ENCODE measurements at places on chromosomes 7 and 10. TPM values are rescaled to one million over a fixed set of nuclear protein-coding genes. Genes with fewer than 3 reads are reported as not detected.

The CYP2E1 gene
- 2.7 TPM for total RNA-seq

The CHN2 gene
- total RNA-seq: 14.8 TPM

The MYL10 gene
- total RNA-seq: not detected

The CALHM2 gene
- total RNA-seq: 3.9 TPM

The LRIT1 gene
- 0.18 TPM for total RNA-seq

The UMAD1 gene
- 10.3 TPM for total RNA-seq

The GNG11 gene
- 19.9 TPM for total RNA-seq

The RBP4 gene
- total RNA-seq: not detected

The CCDC201 gene
- total RNA-seq: 0.09 TPM

The NMT2 gene
- 15.4 TPM for total RNA-seq

The SFMBT2 gene
- total RNA-seq: 0.11 TPM

The PDGFA gene
- total RNA-seq: 1.6 TPM

The SSC4D gene
- total RNA-seq: 0.81 TPM

The GPR15LG gene
- total RNA-seq: 0.58 TPM

The FAM237B gene
- total RNA-seq: 0.16 TPM

The STOX1 gene
- 4.5 TPM for total RNA-seq

The VPS41 gene
- 54.6 TPM for total RNA-seq

The PALD1 gene
- total RNA-seq: 1.5 TPM

The RADIL gene
- total RNA-seq: 0.15 TPM

The PRPF18 gene
- 130 TPM for total RNA-seq

The NRCAM gene
- total RNA-seq: 61.8 TPM

The MCU gene
- 26.4 TPM for total RNA-seq

The ACSL5 gene
- 0.24 TPM for total RNA-seq

The BLNK gene
- 0.18 TPM for total RNA-seq

The PPP1R17 gene
- 1.7 TPM for total RNA-seq

The IL6 gene
- not detected for total RNA-seq

The TFR2 gene
- 1.0 TPM for total RNA-seq

All from motor neuron (in vitro differentiated cells).